Mesothelial cell of epicardium (in vitro differentiated cells): ENCODE measurements at places on chromosomes 3 and 15.

DNA sequence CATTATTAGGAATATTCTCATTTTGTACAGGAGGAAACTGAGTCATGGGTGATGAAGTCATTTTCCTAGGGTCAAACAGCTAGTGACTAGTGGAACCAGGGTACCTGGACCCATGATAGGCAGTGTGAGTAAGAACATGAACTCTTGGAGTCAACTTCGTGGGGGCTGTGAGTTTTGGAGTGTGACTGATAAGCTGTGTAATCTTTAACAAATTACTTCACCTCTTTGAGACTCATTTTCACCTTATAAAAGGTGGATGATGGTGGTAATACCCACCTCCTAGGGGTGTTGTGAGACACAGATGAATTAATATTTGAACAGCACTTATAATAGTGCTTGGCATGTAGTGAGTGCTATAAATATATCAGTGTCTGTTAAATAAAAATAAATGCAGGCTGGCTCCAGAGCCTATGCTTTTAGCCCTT is 9.1 kb downstream of the SEMA6D start:
- no peak for DNase-seq

GRCh38 chr3:141178026-141178425 is 53.6 kb upstream of the PXYLP1 start:
- DNase-seq: no peak

GRCh38 chr3:75049533-75049932 is 435.1 kb upstream of the CNTN3 start:
- DNase-seq: no peak

DNA sequence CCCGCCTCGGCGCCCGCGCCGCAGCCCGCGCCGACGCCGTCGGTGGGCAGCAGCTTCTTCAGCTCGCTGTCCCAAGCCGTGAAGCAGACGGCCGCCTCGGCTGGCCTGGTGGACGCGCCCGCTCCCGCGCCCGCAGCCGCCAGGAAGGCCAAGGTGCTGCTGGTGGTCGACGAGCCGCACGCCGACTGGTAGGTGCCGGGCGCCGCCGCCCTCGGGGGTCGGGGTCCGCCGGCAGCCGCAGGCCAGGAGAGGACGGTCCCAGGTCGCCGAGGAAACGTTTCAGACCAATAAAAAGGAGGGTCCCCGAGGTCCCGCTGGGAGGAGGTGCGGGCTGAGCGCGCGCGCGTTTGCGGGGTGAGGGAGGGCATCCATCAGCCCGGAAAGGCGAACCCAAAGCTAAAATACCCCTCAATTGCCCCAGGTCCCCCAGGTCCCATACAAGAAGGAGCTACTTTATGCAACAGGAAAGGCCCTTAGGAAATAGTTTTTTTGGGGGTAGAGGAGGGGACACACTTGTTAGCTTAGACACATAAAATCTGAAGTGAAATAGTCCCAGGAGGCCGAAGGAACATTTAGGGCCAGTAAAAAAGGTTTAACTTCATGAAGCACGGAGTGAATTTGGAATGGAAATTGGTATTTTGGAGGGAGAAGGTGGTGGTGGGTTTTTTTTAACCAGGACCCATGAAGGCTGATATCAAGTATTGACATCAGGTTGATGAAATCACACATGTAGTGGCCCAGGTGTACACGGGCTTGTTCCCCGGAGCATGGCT is 739 bp downstream of the SYN2 start:
- no peak for DNase-seq

DNA sequence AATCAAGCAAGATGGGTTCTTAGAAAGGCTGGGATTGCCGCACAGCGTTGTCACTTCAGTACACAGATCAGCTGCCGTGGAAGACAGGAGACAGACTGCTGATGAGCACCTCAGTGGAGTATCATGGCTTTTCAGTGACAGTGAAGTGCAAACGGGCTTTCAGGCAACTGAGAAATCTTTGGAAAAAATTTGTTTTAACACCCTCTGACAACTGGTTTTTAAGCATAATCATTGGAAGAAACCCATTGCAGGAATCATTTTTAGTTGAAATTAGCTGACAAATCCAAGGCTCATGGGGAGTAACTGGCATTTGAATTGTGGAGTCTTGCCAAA is 418.8 kb downstream of the OTOL1 start:
- no peak for DNase-seq

- no peak for DNase-seq
Observed at GRCh38 chr3:71611099-71611498, 27.6 kb upstream of the FOXP1 start.

GRCh38 chr3:139307601-139308555 is 35.9 kb upstream of the MRPS22 start:
- no peak for DNase-seq

GRCh38 chr3:160225176-160226025 is at the start of gene C3orf80:
Gene C3orf80 (plus strand): TSS chr3:160225422. CDS start chr3:160225636, 214 bp downstream.
- DNase-seq: peak; percentile 66

DNA sequence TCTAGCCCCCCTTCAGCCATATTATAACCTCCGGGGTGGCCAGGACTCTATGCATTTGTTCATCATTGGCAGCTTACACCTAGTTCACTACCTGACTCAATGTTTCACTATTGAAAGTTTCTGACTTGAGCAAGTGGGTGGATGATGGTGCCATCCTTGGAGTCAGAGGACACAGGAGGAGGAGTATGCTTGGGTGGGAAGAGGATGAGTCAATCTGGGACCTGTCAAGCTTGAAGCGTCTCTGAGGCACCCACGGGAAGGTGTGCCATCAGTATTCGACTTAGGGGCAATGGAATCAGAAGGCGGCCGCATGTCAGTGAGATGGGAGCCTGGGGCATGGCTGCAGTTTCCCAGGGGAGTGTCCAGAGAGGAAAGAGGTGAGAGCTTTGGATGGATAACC is 133.3 kb downstream of the EPHB1 start:
- no peak for DNase-seq

DNA sequence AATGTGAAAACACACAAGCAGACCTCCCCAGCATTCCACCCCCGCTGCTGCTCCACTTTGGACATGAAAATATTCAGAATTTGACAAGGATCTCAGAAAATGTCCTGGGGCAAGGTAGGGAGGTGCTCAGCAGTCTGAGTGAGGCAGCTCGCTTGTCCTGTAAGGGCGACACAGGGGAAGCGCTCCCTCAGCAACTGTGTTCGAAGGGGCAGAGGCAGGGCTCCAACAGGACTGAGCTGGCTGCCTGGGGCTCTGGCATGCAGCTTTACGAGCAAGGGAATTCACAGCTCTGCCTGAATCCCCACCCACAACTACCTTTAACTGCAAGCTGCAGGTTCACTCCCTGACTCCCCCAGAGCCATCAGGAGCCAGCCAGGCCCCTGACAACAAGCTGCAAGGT is 287.0 kb upstream of the LYSMD4 start:
- peak; percentile 68 for DNase-seq

GRCh38 chr15:76285241-76285825 is 25.9 kb downstream of the ETFA start:
- DNase-seq: no peak

DNA sequence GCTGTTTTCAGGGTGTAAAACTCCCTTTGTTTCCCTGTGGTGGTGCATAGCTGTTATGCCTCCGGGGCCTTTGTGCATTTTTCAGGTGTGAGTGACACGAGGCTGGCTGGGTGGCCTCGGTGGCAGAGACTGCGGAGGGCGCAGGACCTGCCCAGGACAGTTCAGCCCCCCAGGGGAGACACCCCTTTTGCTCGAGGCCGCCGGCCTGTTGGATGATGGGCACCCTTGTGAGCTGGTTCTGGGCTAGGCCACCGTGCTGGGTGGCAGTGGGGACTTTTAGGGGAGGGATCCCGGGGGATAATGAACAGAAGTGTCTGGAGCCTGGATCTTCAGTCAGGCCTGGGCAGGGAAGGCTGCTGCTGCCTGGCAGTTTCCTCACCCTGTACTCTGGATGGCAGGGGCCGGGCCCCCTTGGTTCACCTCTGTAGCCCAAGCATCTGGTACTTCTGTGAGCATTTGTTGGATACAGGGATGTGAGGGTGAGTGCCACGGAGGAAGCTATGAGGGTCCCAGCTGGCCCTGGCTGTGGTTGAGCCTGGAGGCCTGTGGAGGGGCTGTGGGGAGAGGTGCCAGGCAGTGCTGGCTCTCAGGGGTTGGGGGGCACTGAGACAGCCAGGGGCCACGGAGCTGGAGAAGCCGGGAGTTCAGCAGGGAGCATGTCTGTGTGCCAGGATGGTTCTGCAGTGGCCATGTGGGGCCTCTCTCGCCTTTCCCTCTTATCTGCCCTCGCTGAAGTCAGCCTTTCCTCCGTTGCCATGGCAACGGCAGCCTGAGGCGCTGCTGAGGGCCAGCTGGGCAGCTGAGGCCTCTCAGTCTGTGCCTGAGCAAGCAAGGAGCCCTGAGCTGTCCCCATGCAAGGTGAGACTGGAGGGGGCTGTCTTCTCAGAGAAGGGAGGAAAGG is 49.0 kb downstream of the KY start:
- no peak for DNase-seq

GRCh38 chr3:49513494-49514124 is 40.7 kb upstream of the BSN start:
- no peak for DNase-seq

- DNase-seq: no peak
Observed at GRCh38 chr3:89628856-89629670, 521.6 kb downstream of the EPHA3 start.

DNA sequence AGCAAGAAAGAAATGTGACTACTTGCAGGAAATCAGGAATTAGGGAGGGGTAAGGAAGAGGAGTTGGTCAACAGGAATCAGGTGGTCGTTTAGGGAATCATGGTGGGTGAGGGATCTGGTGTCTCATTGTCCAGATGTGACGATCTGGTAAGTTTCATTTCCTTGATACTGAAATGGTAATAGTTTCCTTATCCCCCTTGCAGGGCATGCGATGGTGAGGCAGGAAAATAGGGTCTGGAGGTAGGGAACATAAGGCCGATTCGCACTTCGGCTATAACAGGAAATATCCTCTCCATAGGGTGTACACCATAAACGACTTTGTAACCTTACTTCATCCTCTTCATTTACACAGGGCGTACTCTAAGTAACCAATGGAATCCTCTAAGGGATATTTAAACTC is 574 bp upstream of the LRRC34 start:
- no peak for DNase-seq

DNA sequence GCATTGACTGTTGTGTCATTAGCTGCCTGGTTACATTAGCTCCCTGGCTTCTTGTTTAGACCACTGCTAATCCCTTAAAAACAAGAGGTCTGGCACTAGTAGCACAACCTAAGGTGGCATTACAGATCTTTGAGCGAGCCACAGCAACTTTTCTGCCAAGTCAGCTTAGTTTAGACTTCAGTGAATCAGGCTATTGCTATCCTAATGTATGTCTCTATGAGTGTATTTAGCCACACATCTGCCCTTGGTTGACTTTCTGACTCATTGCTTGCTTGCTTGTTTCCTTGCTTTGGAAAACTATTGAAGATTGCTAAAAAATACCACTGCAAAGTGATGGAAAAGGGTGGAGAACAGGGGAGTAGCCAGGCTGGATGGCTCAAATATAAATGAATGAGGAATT is 50.2 kb downstream of the CHP1 start:
- no peak for DNase-seq

DNA sequence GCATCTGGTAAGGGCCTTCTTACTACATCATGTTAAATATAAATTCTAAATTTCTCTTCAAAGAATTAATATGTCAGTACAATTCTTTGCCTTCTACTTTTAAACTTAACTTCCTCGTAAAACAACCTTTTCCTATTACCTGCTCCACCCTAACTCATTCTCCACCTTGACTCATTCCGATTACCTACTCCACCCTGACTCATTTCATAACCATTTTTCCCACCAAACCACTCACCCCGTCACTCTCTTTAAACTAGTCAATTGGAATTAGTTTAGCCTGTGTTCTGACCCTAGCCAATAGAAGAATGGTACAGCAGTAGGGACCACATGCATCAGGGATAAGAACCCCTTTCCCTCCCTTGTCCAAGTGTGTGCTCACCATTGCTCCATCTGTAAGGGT is 65.6 kb downstream of the PLSCR2 start:
- DNase-seq: no peak

DNA sequence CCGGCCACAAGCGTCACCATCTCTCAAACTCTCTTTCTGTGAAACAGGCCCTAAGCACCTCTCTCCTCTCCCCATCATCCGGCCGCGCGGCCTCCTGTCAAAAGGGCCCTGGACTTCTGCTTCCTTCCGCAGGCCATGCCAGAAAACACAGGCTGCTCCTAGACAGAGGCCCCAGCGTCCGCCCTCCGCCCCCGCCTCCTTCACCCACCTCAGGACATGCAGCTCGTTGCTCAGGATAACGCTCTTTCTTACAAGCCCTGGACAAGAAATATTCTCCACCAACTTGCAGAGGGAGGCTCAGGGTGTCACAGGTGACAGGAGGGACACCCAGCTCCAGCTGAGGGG is 212.0 kb downstream of the XXYLT1 start:
- DNase-seq: no peak

DNA sequence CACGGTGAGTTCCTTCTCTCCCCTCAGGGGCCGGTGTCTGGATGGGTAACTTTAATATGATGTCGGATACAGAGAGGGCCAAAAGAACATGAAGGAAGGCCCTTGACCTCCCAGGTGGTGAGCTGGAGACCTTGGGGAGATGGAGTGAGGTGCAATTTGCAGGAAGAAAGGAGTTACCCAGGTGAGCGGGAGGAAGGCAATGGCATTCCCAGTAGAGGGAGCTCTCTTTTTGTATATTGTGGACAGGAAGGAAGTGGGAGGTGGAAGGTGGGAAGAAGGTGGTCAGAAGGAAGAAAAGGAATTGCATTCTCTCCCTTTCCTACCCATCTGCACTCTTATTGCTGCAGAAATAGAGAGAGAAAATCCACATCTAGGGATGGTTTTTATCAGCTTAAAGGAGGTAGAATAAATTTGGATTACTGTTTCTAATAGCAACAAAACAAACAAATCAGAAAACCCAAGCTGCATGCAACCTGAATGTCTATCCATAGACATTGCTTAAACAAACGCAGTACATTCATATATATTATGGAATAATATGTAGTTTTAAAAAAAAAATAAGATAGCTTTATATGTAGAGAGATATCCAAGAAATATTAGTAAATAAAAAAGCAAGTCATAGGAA is 169.0 kb upstream of the TSC22D2 start:
- no peak for DNase-seq

DNA sequence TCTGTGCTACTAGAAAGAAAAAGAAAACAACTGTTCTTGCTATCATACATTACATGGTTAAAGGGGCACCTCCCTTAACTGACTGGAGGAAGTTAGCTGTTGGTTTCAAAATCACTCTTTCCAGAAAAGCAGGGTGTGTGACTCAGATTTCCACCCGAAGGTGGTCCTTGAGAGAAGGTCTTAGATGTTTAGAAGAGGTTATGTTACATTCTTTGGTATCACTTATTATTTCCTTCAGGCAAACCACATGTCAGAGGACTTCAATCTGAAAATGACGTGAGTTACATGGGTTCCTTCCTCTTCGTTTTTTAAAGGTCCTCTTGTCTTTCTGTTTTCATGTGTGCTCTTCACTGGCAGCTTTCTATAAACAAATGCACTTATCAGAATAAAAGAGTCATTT is 307.9 kb upstream of the CBLB start:
- DNase-seq: no peak

GRCh38 chr3:128946411-128946810 is 47.5 kb downstream of the CFAP92 start:
- no peak for DNase-seq

GRCh38 chr15:67782691-67782991 is 42.7 kb upstream of the SKOR1 start:
- DNase-seq: no peak

- DNase-seq: no peak
Observed at GRCh38 chr3:17088602-17089313, 204.0 kb downstream of the PLCL2 start.

GRCh38 chr3:119990888-119991287 is 103.4 kb downstream of the GSK3B start:
- no peak for DNase-seq

GRCh38 chr15:74653426-74654102 is 37.9 kb downstream of the CLK3 start:
- DNase-seq: no peak
